Fibroblast of skin of abdomen (primary cell): ENCODE measurements at places on chromosomes 7 and 10.

- DNase-seq = no peak
Measured at GRCh38 chr7:132402751-132403245, 173.5 kb downstream of the PLXNA4 start.

- DNase-seq = peak; percentile 73
Measured at GRCh38 chr10:79179164-79179956, 110.6 kb downstream of the ZMIZ1 start.

- peak; percentile 88 for DNase-seq
Measured at GRCh38 chr10:33330543-33331378, 3.7 kb downstream of the NRP1 start.

- no peak for DNase-seq
Measured at GRCh38 chr10:90959826-90960225, 38.9 kb upstream of the ANKRD1 start.

GRCh38 chr10:125370578-125370977, 210.2 kb upstream of the CTBP2 start:
- DNase-seq = no peak

DNA sequence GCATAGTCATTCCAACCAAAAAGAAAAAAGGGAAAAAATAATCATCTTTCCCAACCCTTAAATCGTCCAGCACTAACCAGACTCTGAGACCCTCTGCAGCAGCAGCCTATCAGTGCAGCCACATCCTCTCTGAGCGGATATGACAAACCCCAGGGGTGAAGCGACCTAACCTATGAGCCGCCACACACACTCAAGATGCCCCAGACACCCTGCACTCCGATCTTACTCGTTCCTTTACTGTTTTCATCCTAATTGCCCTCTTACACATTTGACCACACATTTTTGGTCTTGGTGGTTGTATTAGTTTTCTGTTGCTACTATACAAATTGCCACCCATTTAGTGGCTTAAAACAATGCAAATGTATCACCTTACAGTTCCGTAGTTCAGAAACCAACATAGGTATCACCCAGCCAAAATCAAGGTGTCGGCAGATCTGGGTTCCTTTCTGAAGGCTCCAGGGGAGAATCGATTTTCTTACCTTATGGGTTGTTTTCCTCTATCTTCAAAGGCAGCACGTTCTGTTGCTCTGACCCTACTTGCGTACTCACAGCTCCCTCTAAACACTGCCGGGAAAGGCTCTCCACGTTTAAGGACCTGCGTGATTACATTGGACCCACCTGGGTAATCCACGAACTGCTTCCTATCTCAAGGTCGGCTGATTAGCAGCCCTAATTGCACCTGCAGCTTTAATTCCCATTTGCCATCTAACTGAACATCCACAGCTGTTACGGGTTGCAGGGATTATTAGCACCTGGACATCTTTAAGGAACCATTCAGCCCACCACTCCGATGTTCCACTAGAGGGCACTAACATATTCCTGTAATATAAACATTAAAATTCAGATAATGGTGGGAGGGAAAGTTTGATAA, 37.3 kb upstream of the PRSS1 start:
- DNase-seq = no peak

GRCh38 chr7:80719261-80719660, 80.8 kb downstream of the CD36 start:
- DNase-seq = peak; percentile 84

DNA sequence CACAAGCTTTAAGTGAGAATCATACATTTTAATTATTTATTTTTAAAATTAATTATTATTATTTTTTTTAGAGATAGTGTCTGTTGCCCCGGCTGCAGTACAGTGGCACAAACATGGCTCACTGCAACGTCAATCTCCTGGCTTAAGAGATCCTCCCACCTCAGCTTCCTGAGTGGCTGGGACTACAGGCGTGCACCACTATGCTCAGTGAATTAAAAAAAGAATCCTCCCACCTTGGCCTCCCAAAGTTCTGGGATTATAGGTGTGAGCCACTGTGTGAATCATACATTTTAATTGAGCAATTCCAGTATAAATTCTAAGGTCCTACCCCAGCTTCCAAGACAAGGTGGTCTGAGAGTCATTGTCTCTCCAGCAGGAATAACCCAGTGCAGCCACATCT, 172.4 kb downstream of the JAZF1 start:
- no peak for DNase-seq

DNA sequence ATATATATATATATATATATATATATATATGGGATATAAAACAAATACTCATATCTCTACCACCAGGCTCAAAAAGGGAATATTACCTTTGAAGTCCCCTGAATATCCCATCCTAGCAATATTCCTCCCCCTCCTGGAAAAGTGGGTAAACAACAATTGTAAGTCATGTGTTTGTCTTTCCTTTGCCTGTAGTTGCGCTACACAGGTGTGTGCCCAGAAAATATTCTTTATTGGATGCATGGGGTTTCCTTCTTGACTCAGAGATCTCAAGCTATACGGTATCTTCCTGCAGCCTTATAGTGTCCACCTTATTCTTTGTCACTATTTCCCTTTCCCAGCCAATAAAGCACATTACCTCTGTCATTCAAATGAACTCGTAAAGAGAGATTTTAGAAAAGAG, 54.2 kb downstream of the MET start:
- no peak for DNase-seq

DNA sequence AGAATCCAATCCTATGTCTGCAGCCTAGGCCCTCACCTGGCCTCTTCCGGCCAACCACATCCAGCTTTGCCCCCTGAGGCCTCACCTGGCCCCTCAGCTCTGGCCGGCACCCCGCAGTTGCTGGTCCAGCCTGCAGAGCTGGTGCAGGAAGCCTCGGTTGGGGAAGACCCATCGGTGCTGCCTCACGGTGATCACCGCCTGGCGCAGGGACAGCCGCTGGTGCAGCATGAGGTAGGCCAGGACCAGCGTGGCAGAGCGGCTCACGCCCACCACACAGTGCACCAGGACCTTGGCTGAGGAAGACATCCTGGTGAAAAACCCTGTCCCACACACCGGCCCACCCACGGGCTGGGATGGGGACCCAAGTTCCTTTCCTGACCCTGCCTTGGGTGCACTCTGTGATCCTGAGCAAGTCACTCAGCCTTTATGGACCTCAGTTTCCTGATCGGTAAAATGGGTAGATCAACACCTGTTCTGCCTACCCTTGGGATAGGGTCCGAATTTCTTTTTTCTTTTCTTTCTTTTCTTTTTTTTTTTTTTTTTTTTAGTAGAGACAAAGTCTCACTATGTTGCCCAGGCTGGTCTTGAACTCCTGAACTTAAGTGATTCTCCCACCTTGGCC, 5.8 kb upstream of the SAMD8 start:
- DNase-seq = no peak

GRCh38 chr7:139772873-139773272, 4.9 kb downstream of the HIPK2 start:
- no peak for DNase-seq

DNA sequence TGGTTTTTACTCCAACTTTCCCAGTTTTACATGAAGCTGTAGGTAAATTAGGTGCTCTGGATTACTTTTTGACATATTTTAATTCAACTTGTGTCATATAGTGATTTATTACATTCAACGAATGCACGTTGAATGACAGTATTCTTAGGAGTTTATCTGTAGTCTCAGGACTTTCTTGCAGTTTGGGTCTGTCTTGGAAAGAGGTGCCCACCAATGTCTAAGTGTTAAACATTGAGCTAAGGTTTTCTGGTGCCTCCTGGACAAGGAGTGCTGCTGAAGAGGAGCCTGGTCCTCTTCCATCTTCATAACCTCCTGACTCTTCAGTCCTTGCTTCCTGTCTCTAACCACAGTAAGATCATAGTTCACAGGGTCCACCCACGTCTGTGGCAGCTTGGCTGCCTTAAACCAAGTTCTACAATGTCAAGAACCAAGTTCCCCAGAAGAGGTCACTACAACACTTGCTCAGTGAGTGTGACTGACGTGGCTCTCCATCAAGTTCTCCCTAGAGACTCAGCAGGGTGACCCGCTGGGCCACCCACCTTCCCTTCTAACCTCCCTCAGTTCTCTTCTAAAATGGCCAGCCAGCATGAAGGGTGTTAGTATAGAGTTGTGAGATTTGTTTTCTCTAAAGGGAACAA, 6.1 kb downstream of the NPY start:
- DNase-seq = peak; percentile 5

GRCh38 chr7:99709838-99710578, 25.0 kb downstream of the CYP3A7 start:
- no peak for DNase-seq

DNA sequence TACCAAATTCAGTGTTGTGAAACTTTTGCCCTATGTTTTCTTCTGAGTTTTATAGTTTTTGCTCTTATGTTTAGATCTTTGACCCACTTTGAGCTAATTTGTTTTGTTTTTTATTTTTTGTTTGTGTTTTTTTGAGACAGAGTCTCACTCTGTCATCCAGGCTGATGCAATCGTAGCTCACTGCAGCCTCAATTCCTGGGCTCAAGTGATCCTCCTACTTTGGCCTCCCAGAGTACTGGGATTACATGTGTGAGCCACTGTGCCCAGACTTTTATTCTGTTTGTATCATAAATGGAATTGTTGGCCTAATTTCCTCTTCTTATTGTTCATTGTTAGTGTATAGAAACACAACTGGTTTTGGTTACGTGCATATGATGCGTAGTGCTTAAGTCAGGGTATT, 43.2 kb upstream of the ZMIZ2 start:
- DNase-seq = no peak

DNA sequence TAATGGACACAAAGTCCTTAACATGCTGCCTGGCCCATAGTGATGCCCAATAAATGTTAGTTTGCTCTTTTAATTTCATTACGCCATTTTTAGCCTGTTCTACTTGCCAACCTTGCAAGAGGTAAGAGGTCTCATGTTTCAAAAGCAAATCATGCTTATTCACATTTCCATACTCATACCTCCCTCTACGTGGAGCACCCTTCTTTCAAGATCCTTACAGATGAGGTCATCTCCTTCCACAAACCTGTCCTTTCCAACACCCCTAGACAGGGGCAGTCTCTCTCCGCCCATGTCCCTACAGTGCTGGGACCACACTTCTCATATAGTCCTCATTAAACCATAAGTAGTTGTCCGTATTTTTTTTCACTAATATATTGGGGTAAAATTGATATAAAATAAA, 271.3 kb downstream of the FGFR2 start:
- DNase-seq = no peak

- DNase-seq = no peak
Measured at GRCh38 chr10:31477584-31477983, 158.6 kb downstream of the ZEB1 start.

- peak; percentile 18 for DNase-seq
Measured at GRCh38 chr10:22489467-22489866, 144.2 kb downstream of the SPAG6 start.

GRCh38 chr10:90859321-90859751, 1.5 kb upstream of the HTR7 start:
- peak; percentile 69 for DNase-seq

DNA sequence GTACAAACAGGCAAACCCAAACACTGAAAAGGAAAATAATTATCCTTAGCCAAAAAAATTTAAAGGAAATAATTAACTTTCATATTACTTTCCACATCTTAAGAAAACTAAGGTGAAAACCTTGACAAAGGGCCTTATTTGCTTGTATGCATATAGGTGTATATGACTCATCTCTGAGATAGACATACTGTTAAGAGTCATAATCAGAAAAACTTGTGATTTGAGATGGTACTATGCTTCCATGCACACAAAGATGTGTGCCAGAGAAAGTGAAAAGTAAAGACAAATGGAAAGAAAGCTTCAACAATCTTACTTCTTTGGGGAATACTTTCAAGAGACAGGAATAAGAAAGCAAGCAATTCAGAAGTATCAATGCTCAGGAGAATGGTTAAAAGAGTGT, 3.3 kb upstream of the CACNA2D1 start:
- no peak for DNase-seq

- DNase-seq = peak; percentile 94
Measured at GRCh38 chr7:92831716-92832533, 4.4 kb downstream of the CDK6 start.

- no peak for DNase-seq
Measured at GRCh38 chr7:90411510-90411909, 8.2 kb downstream of the CLDN12 start.

DNA sequence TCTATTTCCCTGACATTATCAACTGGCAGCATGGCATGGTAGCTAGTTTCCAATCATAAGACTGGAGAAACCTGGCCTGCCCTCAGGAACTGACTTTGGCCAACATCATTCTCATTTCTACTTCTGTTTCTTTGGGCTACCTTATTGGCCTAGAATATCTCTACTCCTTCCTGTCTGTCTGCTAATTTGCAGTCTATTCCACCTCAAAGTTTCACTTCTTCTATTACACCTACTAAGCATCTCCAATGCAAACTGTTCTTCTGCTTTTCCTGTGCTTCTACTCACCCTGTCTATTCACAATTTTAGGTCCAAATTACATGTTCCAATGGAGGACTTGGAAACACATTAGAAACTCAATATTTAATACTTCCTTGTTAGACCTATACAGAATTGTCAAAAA, 65.6 kb downstream of the ZNF503 start:
- no peak for DNase-seq

DNA sequence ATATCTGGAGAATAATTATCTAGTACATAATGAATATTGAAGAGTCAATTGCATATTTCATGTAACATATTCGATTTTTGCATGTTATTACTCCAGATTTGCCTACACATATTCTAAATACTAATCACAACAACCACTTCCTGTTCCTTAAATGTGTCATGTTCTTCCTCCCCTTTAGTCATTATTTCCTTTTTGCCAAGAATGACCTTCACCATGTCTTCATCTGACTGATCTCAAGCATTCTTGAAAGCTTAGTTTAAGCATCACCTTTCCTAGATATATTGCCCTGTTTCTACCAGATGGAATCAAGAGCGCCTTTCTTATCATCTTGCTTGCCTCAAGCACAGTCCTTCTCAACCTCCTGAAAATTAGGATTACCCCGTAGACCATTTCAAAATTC, 23.5 kb upstream of the MEOX2 start:
- no peak for DNase-seq

DNA sequence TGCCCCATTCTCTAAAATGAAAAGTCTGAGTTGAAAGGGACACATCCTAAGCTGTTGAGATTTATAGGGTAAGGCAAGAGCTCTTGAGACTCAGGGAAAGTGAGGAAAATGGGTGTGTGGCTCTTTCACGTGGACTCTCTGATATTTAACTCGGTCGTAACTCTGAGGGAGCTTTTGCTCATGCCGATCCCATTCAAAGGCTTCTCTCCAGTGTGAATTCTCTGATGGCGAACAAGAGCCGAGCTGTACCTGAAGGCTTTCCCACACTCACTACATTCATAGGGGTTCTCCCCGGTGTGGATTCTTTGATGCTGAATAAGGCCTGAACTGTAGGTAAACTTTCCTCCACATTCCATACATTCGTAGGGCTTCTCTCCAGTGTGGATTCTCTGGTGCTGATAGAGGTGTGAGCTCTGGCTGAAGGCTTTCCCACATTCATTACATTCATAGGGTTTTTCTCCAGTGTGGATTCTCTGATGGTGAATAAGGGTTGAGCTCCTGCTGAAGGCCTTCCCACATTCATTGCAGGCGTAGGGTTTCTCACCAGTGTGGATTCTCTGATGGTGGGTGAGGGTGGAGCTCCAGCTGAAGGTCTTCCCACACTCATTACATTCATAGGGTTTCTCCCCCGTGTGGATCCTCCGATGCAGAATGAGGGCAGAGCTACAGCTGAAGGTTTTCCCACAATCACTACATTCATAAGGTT, 10.4 kb downstream of the ZNF3 start:
- DNase-seq = no peak
